ENCODE measurements at places on chromosomes 12 and 14.

DNA sequence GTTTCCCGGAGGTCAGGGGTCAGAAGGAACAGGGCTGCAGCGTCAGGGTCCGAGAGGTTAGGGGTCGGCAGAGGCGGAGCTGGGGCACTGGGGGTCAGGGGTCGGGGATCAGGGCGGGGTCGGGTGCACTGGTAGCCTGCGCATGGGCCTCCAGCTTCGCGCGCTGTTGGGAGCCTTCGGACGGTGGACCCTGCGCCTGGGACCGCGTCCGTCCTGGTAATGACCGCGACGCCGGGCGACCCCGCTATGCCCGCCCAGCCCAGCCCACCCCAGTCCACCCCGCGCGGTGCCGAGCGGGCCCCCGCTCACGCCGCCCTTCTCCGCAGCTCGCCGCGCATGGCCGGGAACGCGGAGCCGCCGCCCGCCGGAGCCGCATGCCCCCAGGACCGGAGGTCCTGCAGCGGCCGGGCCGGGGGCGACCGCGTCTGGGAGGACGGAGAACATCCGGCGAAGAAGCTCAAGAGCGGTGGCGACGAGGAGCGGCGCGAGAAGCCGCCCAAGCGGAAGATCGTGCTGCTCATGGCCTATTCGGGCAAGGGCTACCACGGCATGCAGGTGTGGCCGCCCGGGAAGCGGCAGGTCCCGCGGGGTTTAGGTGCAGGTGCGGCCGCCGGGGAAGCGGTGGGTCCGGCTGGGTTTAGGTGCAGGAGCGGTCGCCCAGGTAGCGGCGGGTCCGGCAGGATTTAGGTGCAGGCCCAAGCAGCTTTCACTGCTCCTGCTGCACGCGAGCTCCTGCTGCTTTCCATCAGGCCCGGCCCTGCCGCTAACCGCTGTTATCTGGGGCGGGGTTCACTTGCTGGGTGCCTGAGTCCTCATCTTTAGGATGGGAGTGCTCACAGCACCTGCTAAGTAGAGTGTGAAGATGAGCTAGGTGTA lies 743 bp downstream of the PUS1 start:
- peak; percentile 63 for DNase-seq
- peak overlapping the region; percentile 65 for H3K27ac ChIP-seq
- H3K4me1 ChIP-seq = peaks cover 14% of the 10 kb centered on the region
- H3K4me3 ChIP-seq = peak overlapping the region; percentile 67
- H3K27me3 ChIP-seq = no peaks in the 10 kb centered on the region

GRCh38 chr12:67354322-67354721 lies 85.2 kb downstream of the CAND1 start:
- DNase-seq = no peak
- H3K36me3 ChIP-seq = no peaks in the 10 kb centered on the region
- H3K4me1 ChIP-seq = peaks cover 4% of the 10 kb centered on the region
- H3K4me3 ChIP-seq = no peak overlapping the region

GRCh38 chr14:105390849-105391500 lies 7.4 kb upstream of the TEX22 start:
- no peaks in the 10 kb centered on the region for H3K36me3 ChIP-seq
- DNase-seq = no peak
- no peak overlapping the region for H3K4me3 ChIP-seq
- no peaks in the 10 kb centered on the region for H3K27me3 ChIP-seq

GRCh38 chr12:109880938-109881337 lies 597 bp upstream of the GLTP start:
- no peaks in the 10 kb centered on the region for H3K27me3 ChIP-seq
- DNase-seq = no peak
- H3K4me1 ChIP-seq = peaks cover 30% of the 10 kb centered on the region
- peak overlapping the region; percentile 63 for H3K4me3 ChIP-seq
- H3K36me3 ChIP-seq = no peaks in the 10 kb centered on the region

- H3K4me1 ChIP-seq = no peaks in the 10 kb centered on the region
- H3K36me3 ChIP-seq = no peaks in the 10 kb centered on the region
- H3K4me3 ChIP-seq = no peak overlapping the region
- no peak for DNase-seq
Measured at GRCh38 chr14:101228949-101229541, 325.5 kb upstream of the RTL1 start.

- no peaks in the 10 kb centered on the region for H3K36me3 ChIP-seq
- no peak for DNase-seq
- no peaks in the 10 kb centered on the region for H3K27me3 ChIP-seq
- no peaks in the 10 kb centered on the region for H3K4me1 ChIP-seq
Measured at GRCh38 chr12:4847713-4848112, 62.0 kb upstream of the KCNA1 start.

DNA sequence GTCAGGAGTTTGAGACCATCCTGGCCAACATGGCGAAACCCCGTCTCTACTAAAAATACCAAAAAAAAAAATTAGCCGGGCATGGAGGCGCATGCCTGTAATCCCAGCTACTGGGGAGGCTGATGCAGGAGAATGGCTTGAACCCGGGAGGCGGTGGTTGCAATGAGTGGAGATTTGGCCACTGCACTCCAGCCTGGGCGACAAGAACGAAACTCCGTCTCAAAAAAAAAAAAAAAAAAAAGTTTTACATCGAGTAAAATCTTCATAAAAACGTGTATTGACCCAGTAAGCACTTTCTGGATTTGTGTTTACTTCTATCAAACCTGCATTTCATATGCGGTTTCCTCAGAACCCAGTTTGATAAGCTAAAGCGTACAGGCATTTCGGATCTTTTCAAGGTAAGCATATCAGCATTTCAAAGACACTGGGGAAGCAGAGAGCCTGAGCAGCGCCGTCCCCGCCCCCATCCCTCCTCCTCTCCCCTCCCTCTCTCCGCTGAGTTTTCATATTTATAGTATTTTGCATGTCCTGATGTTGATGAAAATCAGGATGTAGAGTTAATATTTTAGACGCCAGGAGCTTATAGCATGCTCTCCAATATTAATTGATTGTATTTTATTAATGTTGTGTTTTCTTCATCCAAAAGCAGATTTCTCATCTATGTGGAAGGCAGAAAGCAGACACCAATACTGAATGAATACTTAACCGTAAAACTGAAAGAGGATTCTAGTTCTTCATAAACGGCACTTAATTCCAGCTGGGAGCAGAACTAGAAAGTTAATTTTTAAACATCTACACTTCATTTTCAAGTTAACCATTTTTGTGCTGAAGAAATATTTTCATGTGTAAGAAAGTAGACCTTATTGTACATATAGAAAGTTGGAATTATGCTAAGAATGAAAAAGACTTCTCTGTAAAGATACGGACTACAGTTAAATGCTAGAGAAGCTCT lies 9.2 kb upstream of the HIP1R start:
- H3K4me1 ChIP-seq = no peaks in the 10 kb centered on the region
- H3K27me3 ChIP-seq = no peaks in the 10 kb centered on the region
- no peak overlapping the region for H3K4me3 ChIP-seq
- no peak for DNase-seq
- H3K36me3 ChIP-seq = no peaks in the 10 kb centered on the region

GRCh38 chr12:111270774-111271173 lies 98.1 kb downstream of the PHETA1 start:
- no peak for DNase-seq
- H3K27ac ChIP-seq = no peak overlapping the region
- no peaks in the 10 kb centered on the region for H3K27me3 ChIP-seq
- no peaks in the 10 kb centered on the region for H3K4me1 ChIP-seq
- no peaks in the 10 kb centered on the region for H3K36me3 ChIP-seq

- no peak overlapping the region for H3K4me3 ChIP-seq
- H3K27ac ChIP-seq = no peak overlapping the region
- H3K27me3 ChIP-seq = no peaks in the 10 kb centered on the region
- H3K4me1 ChIP-seq = no peaks in the 10 kb centered on the region
- no peaks in the 10 kb centered on the region for H3K36me3 ChIP-seq
Measured at GRCh38 chr14:101509730-101510371, 51.4 kb upstream of the DIO3 start.

DNA sequence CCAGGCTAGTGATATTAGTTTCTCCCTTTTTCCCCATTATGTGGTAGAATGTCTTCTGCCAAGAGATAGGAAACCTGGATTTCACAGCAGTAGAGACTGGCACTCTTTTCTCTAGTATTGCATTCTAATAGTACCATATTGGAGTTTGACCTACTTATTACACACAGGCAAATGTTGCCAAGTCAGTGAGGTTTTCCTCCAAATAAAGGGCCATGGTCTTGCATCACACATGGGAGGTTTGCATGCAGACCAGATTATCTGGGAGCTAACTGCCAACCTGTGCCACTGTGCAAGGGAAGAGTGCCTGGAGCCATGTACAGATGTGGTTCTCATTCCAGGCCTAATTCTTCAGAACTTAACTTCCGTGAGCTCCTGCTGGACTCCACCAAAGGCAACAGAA lies 113.3 kb downstream of the ANO6 start:
- no peaks in the 10 kb centered on the region for H3K27me3 ChIP-seq
- no peak overlapping the region for H3K27ac ChIP-seq
- no peaks in the 10 kb centered on the region for H3K4me1 ChIP-seq
- no peaks in the 10 kb centered on the region for H3K36me3 ChIP-seq
- no peak for DNase-seq

- no peak overlapping the region for H3K27ac ChIP-seq
- no peaks in the 10 kb centered on the region for H3K27me3 ChIP-seq
Measured at GRCh38 chr12:77047341-77048109, 17.8 kb downstream of the E2F7 start.

DNA sequence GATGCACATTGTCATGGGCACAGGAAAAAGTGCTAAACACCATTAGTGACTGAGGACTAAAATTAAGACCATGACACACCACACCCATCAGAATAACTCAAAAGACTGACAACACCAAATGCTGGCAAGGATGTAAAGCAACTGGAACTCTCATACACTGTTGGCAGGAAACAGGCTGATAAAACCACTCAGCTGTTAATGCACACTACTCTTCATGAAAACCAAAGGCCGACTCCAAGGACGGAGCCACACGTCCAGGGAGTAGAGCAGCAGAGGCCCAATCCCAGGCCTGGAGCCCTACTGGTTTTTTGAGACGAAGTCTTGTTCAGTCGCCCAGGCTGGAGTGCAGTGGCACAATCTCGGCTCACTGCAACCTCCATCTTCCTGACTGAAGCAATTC lies 6.4 kb downstream of the RAD52 start:
- H3K36me3 ChIP-seq = no peaks in the 10 kb centered on the region
- peaks cover 7% of the 10 kb centered on the region for H3K4me1 ChIP-seq
- no peak overlapping the region for H3K4me3 ChIP-seq
- H3K27me3 ChIP-seq = no peaks in the 10 kb centered on the region
- no peak for DNase-seq
- H3K27ac ChIP-seq = no peak overlapping the region

- H3K27ac ChIP-seq = no peak overlapping the region
- no peak overlapping the region for H3K4me3 ChIP-seq
- no peaks in the 10 kb centered on the region for H3K36me3 ChIP-seq
- no peak for DNase-seq
Measured at GRCh38 chr14:35786856-35787255, 22.2 kb downstream of the RALGAPA1 start.

DNA sequence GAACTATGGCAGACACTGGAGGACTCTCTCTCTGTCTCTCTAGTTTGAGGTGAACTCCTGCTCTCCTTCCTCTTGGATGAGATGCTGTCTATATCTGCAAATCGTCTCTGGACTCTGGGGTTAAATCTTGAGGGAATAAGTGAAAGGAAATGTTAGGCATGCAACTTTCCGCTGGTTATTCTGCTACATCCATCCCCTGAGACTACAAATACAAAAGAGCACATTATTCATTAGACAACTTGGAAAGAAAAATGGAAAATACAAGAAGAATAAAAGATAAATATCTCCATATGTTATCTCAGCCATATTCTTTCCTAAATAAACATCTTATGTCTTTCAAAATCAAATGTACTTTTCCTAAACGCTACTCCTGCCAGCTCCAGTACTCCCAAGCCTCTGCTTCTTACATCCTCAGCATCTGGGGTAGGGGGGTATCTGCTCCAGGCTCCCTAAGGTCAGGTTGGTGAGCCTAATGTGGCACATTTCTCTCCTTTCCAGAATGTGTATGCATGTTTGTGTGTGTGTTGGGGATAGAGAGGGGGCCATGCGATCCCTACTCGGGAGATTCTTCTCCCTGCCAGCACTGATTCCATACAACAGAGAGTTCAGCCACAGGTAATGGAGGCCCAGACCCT lies 102.9 kb upstream of the FSCB start:
- no peak overlapping the region for H3K27ac ChIP-seq
- no peaks in the 10 kb centered on the region for H3K27me3 ChIP-seq

- no peak overlapping the region for H3K27ac ChIP-seq
- no peaks in the 10 kb centered on the region for H3K27me3 ChIP-seq
- no peak overlapping the region for H3K4me3 ChIP-seq
- H3K36me3 ChIP-seq = no peaks in the 10 kb centered on the region
- H3K4me1 ChIP-seq = no peaks in the 10 kb centered on the region
- DNase-seq = no peak
Measured at GRCh38 chr12:77953528-77954205, 123.0 kb downstream of the NAV3 start.

DNA sequence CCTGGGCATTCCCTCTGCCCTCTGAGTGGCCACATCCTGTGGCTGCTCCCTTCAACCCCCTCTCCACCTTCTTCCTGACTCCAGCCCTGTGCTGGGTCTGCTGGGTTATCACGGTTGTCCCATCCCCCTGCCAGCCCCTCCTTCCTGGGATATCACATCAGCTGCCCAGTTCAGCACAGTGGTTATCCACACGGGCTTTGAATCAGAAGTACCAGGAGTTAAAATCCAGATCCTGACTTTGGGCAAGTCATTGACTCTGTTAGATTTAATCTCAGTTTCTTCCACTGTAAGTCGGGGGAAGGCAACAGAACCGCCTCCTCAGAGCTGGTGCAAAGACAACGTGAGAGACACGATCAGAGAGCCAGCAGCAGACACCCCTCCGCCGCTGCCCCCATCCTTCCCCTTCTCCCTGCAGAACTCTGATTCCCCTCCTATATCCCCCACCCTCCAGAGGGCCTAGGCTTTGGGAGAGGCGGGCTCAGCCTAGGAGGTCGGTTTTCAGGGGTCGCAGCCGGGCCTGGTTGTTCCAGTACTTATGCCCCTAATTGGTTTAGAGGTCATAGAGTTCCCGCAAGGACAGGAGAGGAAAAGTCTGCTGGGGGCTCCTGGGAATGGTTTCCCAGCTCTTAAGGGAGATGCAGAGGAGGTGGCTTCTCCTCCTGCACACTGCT lies 42.5 kb downstream of the PRIMA1 start:
- no peak overlapping the region for H3K27ac ChIP-seq
- H3K27me3 ChIP-seq = no peaks in the 10 kb centered on the region
- H3K4me3 ChIP-seq = no peak overlapping the region
- no peak for DNase-seq
- H3K36me3 ChIP-seq = no peaks in the 10 kb centered on the region

GRCh38 chr14:79077096-79077495 lies 906.9 kb downstream of the NRXN3 start:
- H3K27ac ChIP-seq = no peak overlapping the region
- H3K27me3 ChIP-seq = no peaks in the 10 kb centered on the region
- no peaks in the 10 kb centered on the region for H3K4me1 ChIP-seq
- H3K36me3 ChIP-seq = no peaks in the 10 kb centered on the region
- H3K4me3 ChIP-seq = no peak overlapping the region

DNA sequence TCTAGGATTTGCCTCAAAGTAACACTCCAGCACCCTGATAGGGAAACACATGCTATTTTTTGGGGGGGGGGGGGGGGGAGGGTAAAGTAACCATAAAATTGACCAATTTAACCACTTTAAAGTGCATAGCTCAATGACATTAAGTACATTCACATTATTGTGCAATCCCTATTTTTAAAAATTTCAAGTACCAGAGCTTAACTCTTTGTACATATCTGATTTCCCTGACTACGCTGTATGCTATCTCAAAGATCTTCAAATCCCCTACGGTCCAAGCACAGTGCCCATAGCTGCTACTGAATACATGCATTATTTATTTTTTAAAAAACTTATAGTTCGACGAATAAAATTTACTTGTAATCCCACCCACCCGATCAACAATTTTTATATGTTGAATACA lies 63.0 kb downstream of the BCL2L14 start:
- no peaks in the 10 kb centered on the region for H3K4me1 ChIP-seq
- DNase-seq = no peak
- no peaks in the 10 kb centered on the region for H3K36me3 ChIP-seq
- no peak overlapping the region for H3K27ac ChIP-seq
- H3K27me3 ChIP-seq = no peaks in the 10 kb centered on the region

Measured in CD8-positive, alpha-beta memory T cell (primary cell).